Islet precursor cell (in vitro differentiated cells): ENCODE measurements at places on chromosomes 7 and 10.

- DNase-seq, result no peak
These were observed 28.3 kb downstream of the HIPK2 start for GRCh38 chr7:139749545-139749944.

DNA sequence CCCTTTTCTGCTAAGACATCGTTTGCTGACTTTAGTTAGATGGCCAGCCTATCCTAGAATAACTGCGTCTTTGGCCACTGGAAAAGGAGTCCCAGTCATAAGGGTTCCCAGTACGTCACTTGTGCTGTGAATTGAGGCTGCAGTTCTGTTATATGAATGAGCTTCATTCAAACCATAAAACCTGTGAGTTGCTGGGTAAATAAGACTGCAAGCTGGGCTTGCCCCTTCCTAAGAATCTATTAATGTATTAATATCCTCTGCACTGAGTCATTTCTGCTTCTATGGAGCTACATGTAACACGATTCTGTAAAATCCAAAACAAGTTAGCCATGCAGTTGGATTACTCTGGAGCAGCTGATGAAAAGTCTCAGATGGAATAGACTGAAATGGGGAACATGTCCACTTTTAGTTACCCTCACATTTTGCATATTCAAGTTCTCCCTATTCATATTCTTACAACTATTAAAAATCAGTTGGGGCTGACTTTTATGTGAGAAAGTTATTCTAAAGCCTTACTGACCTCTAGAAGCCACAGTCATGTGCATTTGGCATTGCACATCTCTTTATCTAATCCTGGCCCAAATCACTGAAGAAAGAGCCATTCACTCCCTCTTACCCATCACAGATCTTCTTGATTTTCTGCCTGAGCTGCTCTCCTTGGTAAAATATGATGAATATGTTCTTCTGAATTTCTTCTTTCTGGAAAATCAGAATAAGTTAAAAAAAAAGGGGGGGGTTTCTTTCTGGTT lies 41.8 kb upstream of the TMEM213 start:
- no peak for DNase-seq

GRCh38 chr7:1977059-1977875 lies 255.5 kb downstream of the MAD1L1 start:
- DNase-seq, result no peak

GRCh38 chr10:5525561-5526341 lies 990 bp downstream of the CALML3 start:
- DNase-seq, result peak; percentile 48

- peak; percentile 37 for DNase-seq
These were observed 6.5 kb downstream of the BTBD16 start for GRCh38 chr10:122277526-122278136.

DNA sequence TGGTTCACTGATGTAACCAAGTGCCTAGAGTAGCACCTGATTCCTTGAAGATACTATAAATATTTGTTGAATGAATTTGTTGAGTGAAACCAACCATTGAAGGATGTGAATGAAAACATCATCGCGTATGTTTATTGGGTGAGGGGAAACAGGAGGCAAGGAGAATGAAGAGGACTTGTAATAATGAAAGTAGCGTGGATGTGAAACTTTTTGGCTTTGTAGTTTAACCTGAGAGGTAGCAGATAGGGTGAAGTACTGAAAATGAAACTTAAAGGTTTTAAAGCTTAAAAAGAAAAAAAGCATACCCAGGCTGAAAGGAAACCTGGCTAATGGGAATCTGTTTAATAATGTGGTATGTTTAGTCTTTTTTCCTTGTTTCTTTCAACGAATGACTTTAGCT lies 5.2 kb downstream of the CCNY start:
- no peak for DNase-seq

DNA sequence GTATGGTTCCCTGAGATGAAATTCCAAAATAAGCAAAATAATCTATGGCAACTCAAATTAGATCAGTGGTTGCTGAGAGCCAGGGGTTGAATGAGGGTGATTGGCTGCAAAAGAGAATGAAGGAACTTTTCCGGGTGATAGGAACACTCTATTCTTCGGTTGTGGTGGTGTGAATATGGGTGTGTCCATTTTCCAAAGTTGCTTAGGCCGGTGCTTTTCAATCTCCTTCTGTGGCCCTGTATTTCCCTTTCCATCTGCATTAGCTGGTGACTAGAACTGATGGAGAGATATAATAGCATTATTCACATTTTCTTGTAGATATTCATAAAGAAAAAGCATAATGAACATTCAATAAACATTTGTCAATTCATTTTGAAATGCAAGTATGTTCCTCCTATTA lies 382.9 kb downstream of the TFEC start:
- no peak for DNase-seq

GRCh38 chr7:158428837-158429753 lies 158.5 kb downstream of the PTPRN2 start:
- no peak for DNase-seq

GRCh38 chr7:104998040-104998752 lies 15.8 kb upstream of the KMT2E start:
- DNase-seq, result no peak

- no peak for DNase-seq
These were observed 166.2 kb upstream of the FZD8 start for GRCh38 chr10:35808344-35808743.

- no peak for DNase-seq
These were observed 1.5 kb downstream of the ABCB4 start for GRCh38 chr7:87473986-87474385.

DNA sequence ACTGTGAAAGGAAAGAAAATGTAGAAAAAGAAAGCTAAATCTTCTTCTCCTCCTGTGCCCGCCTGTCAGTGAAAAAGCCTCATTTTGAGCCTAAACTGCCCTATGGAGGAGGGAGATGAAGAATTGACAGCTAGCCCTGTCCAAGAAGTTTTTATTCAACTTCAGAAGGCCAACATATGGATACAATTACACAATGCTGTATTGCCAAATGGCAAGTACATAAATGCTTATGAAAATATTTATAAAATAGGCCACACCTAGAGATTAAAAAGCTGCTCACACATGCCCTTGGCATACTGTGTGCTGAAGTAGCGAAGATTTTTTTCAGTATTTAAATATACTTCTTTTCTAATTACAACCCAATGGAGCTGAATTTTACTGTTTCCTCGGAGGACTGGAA lies 65.1 kb upstream of the NEBL start:
- no peak for DNase-seq

- DNase-seq, result no peak
These were observed 26.7 kb upstream of the OTUD1 start for GRCh38 chr10:23412223-23412622.

DNA sequence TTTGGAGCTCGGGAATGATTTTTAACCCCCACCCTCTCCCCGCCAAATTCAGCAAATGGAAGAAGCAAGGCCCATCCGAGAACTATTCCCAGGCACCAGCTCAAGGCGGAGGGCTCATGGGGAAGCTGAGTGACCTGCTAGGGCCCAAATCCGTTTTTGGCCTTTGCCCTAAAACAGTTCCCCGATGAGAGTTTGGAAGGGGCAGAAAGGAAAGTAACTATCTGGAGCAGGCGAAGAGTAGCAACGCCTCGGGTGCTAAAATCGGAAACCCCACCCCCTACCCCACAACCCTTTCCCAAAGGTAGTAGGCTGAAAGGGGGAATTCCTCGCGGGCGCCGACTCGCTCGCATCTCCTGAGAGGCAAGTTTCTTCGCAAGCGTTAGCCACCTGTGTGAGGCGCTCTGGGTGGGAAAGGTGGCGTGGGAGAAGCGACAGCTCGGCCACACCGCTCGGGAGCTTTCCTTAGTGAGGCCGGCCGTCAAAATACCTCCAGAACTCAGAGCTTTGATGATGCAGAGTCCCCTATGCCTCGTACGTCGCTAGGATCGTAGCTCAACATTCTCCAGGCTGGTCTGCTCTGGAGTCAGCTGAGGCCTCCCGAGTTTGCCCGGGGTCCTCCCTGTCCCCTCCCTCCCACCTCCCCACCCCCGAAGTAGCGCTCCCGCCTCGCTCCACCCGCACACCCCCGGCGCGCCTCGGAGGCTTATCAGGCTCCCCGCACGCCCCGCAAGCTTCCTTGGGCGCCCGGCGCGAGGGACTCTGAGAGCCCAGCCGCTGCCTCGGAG lies 642 bp upstream of the PRKG1 start:
- peak; percentile 71 for DNase-seq

DNA sequence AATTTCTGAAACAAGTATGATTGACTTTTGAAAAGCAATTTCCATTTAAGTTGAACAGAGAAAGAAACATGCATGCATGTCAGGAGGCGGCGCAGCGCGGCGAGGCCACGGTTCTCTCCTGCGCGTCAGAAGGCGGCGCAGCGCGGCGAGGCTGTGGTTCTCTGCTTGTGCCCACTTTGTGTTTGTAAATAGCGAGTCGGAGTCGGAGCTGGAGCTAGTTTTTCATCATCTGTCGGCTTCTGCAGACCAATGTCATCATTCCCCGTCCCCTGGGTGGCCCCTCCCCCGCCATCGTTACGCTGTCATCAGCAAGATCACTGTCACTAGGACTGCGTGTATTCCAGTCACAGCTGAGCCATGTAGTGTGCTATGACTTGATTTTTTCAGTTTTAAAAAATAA lies 49.2 kb downstream of the INPP5A start:
- no peak for DNase-seq

- DNase-seq, result no peak
These were observed 2.9 kb downstream of the SLC16A12 start for GRCh38 chr10:89532476-89532875.

- peak; percentile 72 for DNase-seq
These were observed 340.3 kb downstream of the FRMD4A start for GRCh38 chr10:13990392-13990805.

GRCh38 chr7:21596801-21597200 lies 54.0 kb downstream of the DNAH11 start:
- DNase-seq, result no peak

DNA sequence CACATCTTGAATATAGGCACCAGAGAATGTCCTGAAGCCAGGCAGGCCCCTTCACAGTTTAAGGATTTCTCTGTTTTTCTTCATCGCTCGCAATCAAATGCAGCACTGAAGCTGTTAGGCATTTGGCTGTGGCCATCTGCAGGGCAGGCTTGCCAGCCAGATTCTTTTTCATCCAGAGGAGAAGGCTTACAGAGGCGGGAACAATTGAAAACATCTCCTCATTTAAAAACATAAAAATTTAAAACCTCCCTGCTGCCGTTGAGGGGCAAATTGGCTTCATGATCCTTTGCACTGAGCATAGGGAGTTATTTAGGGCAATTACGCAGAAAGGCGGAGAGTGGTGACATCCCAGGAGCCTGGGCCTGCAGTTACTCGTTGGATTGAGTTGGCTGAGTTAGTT lies 500.0 kb downstream of the TYW1 start:
- DNase-seq, result no peak

GRCh38 chr7:38840736-38841460 lies 68.1 kb downstream of the VPS41 start:
- DNase-seq, result no peak

GRCh38 chr7:73350306-73351068 lies 22.5 kb downstream of the FKBP6 start:
- no peak for DNase-seq

GRCh38 chr10:105807935-105808587 lies 1167.0 kb downstream of the SORCS3 start:
- DNase-seq, result no peak

DNA sequence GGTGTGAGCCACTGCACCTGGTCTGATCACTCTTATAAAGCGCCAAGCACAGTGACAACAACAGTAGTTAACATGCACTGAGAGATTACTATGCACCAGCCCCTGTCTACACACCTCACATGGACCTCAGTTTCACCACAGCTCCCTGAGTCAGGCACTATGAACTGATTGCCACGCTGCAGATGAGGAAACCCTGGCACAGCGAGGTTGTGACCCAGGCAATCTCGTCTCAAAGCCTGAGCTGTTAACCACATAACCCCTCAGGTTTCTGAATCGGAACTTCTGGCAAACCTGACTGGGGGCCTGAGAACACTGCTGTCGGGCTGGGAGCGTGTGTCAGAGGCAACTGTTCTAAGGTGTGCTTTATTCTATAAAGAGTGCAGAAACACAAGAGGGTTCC lies 150.8 kb downstream of the RNF216 start:
- no peak for DNase-seq

- DNase-seq, result peak; percentile 73
These were observed 75.8 kb downstream of the OR13A1 start for GRCh38 chr10:45239642-45240041.

GRCh38 chr10:85635650-85636049 lies 730.9 kb downstream of the GRID1 start:
- DNase-seq, result peak; percentile 65

DNA sequence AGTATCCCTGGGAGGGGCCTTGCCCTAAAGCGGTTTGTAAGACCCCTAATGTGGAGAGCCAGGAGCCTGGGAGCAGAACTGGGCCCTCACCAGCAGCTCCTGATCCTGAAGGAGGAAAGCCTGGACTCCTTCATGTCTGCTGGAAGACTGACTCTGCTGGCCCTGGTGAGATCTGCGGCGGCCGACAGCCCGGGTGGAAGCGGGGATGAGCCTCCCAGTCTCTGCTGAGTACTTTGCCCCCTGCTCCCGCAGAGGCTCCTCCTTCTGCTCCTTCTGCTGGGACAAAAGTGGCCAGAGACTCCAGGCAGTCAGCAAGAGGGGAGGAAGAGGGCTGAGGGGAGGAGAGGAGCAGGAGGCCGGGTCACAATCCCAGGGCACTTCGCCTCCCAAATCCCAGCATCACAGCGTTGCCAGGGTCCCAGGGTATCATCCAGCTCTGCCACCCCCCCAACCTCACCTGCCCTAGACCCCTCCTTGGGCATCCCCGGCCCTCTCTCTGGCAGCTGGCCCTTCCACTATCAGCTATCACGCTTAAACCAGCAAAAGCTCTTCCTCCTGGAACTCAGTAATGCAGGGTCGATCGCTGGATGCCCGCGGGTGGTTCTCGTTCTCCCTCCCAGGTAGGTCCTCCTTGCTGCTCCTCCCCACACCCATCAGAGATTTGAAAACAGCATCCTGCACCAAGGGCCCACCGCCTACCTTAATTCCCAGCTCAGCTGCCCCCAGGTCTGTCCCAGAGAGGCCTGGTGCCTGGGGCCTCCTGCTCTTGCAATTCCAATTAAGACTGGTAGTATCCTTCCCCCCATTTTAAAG lies 7.9 kb downstream of the TBATA start:
- DNase-seq, result peak; percentile 45

DNA sequence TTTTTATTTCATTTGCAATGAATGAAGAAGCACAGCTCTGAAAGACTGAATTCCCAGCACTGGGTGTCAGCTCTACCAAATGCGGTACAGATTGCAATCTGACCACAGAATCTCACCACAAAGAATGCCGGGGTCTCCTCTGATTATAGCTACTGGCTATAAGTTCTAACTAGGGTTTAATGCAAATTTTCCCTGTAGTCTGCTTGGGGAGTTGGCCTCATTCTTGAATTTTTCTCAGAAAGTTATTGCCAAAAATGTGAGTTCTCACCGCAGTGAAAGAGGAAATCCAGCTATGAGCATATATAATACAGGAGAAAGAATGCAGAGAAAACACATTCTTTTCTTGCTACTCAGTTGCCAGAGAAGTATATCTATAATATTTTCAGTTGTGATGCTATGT lies 1255.7 kb upstream of the LRRTM3 start:
- peak; percentile 58 for DNase-seq

DNA sequence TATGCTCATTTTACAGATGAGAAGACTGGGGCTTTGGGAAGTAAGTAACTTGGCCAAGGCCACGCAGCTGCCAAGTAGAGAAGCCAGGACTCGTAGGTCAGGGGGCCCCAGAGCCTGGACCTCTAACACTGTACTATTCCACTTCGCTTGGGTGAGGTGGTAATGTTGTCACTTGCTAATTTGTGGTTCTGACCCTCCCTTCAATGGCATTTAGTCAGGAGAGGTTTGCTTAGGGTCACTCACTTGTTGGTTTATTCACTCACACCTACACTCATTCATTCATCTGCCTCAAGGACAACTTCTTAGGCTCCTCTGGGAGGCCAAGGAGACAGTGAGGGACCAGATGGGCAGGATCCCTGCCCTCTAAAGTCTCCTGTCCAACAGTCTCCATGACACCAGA lies 21.3 kb downstream of the BTBD16 start:
- DNase-seq, result peak; percentile 15
